ENCODE measurements at places on chromosomes 1 and 21.
A peak's percentile ranks its signal among the peaks of the same experiment; 100 is the strongest.

GRCh38 chr1:116806671-116807070 lies 52.4 kb downstream of the CD2 start:
- no peak for DNase-seq

GRCh38 chr1:16921391-16922185 lies at the start of gene CROCC:
CROCC (plus strand) TSS chr1:16921931; CDS start chr1:16922019, 88 bp downstream.
- peak; percentile 76 for DNase-seq

DNA sequence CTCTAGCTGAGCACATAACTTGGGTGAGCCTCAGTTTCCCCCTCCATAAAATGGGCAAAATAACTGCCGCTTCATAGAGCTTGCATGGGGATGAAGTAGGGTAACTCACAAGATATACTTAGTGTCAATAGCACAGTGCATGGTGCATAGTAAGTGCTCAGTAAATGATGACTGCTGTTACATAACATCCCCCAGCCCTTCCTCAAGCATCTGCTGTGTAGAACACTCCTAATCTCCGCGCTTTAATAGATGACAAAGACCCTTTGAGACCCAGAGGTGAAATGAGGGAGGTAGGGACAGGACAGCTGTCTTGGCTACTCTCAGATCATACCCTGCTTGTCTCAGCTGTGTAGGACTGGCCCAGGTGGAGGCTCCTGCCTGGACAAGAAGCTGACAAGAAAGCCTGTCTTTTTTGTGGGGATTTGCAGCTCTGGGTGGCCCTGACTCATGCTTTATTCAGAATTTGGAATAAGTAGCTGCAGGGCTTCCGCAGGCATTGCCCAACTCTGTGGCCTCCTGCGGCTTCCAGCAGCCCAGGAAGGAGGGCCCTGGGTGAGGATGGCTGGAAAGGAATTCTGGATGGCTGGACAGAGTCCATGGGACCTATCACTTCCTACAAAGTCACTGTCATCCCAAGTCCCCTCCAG lies 20.7 kb upstream of the PADI4 start:
- no peak for DNase-seq

GRCh38 chr1:7474786-7475502 lies 296.2 kb upstream of the VAMP3 start:
- DNase-seq, result peak; percentile 53

- no peak for DNase-seq
Observed at GRCh38 chr1:94119796-94120569, 965 bp downstream of the ABCA4 start.

- DNase-seq, result no peak
Observed at GRCh38 chr1:208880433-208881100, 636.4 kb upstream of the PLXNA2 start.

DNA sequence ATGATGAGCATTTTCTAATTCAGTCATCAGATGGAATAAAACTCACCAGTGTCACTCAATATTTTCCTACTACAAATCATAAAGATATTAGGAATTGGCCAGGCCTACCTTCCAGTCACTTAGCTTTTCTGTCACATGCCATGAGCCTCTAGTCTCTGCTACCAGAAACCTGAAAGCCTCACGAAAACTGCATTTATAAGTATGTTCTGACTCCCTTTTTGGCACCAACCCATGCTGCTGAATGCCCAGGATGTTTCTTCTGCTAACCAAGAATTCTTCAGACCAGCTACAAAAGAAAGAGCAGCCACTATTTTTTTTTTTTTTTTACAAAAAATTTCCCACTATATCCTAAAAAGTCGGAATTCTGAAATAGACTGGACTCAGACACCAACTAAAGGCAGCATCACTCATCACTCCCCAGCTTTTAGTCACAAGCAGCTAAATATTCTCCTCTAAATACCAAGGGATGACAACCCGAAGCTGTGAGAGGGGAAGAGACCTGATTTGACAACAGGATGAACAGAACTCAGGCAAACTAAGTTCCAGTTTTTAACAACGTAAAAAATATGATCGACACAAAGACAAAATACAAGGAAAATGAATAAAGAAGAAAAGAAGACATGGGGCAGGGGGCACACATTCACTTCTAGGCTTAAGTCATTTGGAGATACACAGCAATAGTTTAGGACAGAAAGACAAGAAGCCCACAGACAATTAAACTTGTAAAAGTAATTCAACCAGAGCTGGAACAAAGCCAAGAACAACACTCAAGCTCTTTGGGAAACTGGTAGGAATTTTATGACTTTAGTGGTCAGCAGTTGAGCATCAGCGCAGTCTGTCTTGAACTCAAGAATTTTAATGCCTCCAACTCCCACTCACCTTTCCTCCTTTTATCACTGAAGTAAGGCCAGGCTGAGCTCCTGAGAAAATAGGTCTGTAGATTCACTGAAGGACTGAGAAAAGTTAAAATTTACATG lies 1.7 kb downstream of the DCAF8 start:
- DNase-seq, result no peak

DNA sequence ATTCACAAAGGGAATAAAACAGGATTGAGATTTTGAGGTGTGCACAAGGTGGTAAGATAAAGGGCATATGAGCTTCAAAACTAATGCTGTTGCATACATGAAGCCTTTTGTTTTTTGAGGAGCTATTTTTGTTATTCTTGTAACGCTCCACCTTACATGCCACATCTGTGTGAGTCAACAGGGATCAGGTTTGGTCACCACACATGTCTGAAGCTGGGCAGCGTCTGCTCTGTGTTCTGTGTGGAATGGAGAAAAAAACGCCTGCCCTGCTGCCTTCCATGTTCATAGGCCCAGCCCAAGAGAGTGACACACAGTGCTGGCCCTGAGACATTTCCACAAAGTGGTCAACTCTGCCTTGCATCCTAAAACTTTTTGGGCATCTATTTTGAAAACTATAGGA lies 67.7 kb downstream of the MPZL1 start:
- DNase-seq, result no peak

All from cerebellar cortex (tissue), 1 donor.